ENCODE measurements at places on chromosomes 16 and 17. TPM values are rescaled to one million over a fixed set of nuclear protein-coding genes. Genes with fewer than 3 reads are reported as not detected.

KRT25 gene
- polyA plus RNA-seq, result not detected

MYO19 gene
- 18.7 TPM for polyA plus RNA-seq

TBC1D3H gene
- not detected for polyA plus RNA-seq

ITGAD gene
- not detected for polyA plus RNA-seq

SMIM36 gene
- not detected for polyA plus RNA-seq

KRTAP1-5 gene
- polyA plus RNA-seq, result 6.3 TPM

PCGF2 gene
- 8.0 TPM for polyA plus RNA-seq

SLC38A8 gene
- polyA plus RNA-seq, result not detected

LAT gene
- 1.4 TPM for polyA plus RNA-seq

CES1 gene
- polyA plus RNA-seq, result 15.0 TPM

SPATA22 gene
- 0.33 TPM for polyA plus RNA-seq

CYB5D1 gene
- polyA plus RNA-seq, result 8.7 TPM

NPIPB2 gene
- polyA plus RNA-seq, result 1.2 TPM

TIMM22 gene
- 17.4 TPM for polyA plus RNA-seq

- no peaks in the 10 kb centered on the region for H3K4me1 ChIP-seq
- H3K27me3 ChIP-seq, result no peaks in the 10 kb centered on the region
- H3K27ac ChIP-seq, result no peak overlapping the region
- no peak overlapping the region for H3K4me3 ChIP-seq
- DNase-seq, result no peak
These were observed 65.7 kb upstream of the KSR1 start for GRCh38 chr17:27390540-27390939.

- H3K4me3 ChIP-seq, result no peak overlapping the region
- DNase-seq, result no peak
- peaks cover 21% of the 10 kb centered on the region for H3K4me1 ChIP-seq
- no peaks in the 10 kb centered on the region for H3K36me3 ChIP-seq
These were observed 22.9 kb downstream of the ITPRIPL2 start for GRCh38 chr16:19136549-19137196.

DNA sequence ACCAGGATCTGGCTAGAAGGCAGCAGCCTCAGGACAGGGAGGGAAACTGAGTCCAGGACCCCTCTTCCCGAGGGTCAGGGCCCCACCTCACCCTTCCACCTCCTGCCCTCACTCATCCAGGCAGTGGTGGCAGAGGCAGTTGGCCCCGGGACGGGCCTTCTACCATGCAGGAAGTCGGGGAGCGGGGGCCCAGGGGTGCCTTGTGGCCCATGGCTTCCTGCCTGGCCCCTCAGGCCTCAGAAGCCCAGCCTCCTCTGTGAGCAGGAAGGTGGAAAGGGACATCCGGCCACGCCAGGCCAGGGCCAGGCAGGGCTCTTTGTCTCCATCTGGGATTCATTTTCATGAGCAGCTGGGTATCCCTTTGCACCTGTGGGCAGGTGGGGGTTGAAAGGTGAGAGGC, 58.5 kb downstream of the BAHCC1 start:
- H3K4me3 ChIP-seq, result no peak overlapping the region
- DNase-seq, result no peak
- no peak overlapping the region for H3K27ac ChIP-seq
- H3K27me3 ChIP-seq, result no peaks in the 10 kb centered on the region
- H3K4me1 ChIP-seq, result no peaks in the 10 kb centered on the region

DNA sequence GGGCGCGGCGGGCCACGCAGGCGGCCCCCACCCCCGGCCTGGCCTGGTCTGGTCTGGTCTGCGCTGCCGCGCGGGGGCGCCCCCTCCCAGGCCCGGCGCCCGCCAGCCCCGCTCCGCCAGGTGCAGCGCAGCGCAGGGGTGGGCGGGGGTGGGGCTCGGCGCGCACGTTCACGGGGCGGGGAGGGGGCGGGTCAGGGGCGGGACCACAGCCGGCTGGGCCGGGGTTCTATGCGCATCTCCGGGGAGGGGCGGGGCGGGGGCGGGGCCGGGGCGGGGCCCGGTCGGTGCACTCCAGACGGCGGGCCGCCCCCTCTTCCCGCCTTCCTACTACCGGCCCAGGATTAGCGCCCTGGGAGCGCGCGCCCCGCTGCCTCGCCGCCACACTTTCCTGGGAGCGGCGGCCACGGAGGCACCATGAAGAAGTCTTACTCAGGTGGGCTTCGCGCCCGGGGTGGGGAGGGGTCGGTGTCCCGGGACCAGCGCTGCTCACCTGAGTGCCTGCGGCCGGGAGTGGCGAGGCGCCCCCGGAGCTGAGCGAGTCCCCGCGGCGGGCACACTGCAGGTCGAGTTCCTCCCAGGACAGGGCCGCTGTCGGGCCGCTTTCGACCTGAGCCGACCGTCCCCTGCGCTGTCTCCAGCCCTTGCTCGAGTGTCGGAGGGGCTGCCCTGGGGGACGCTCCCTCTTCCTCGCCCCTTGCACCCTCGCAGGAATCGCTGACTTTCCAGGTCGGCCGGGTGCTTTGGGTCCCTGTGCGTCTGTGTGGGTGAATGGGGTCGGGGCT, 140.5 kb downstream of the SEC14L1 start:
- peak; percentile 43 for DNase-seq
- no peaks in the 10 kb centered on the region for H3K27me3 ChIP-seq
- no peak overlapping the region for H3K27ac ChIP-seq
- H3K36me3 ChIP-seq, result no peaks in the 10 kb centered on the region

DNA sequence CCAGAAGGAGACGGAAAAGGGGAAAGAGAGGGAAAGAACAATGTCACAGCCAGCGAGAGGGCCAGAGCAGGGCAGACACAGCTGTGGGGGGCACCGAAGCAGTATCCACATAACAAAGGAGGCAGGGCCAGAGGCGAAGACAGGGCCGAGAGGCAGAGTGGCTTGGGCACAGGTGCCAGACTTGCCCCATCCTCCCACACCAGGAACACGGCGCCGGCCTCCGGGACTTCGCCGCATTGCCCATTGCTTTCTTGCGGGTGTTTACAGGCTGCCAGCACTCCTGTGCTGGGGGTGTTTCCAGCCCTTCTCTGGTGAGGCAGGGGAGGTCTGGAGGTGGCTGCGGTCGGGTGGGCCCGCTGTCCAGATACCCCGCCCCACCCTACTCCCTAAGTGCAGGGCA, 78.0 kb downstream of the ENGASE start:
- no peaks in the 10 kb centered on the region for H3K36me3 ChIP-seq
- DNase-seq, result no peak
- no peak overlapping the region for H3K4me3 ChIP-seq
- H3K4me1 ChIP-seq, result no peaks in the 10 kb centered on the region
- H3K27ac ChIP-seq, result no peak overlapping the region

GRCh38 chr17:49795372-49795771, 6.9 kb downstream of the KAT7 start:
- no peak overlapping the region for H3K27ac ChIP-seq
- H3K4me1 ChIP-seq, result no peaks in the 10 kb centered on the region
- no peak overlapping the region for H3K4me3 ChIP-seq
- DNase-seq, result no peak
- H3K36me3 ChIP-seq, result peaks cover 9% of the 10 kb centered on the region
- no peaks in the 10 kb centered on the region for H3K27me3 ChIP-seq

GRCh38 chr16:26976873-26977272, 89.9 kb upstream of the C16orf82 start:
- no peak for DNase-seq
- H3K4me1 ChIP-seq, result peaks cover 5% of the 10 kb centered on the region
- H3K36me3 ChIP-seq, result no peaks in the 10 kb centered on the region

- no peaks in the 10 kb centered on the region for H3K27me3 ChIP-seq
- H3K36me3 ChIP-seq, result no peaks in the 10 kb centered on the region
- H3K4me3 ChIP-seq, result no peak overlapping the region
- no peaks in the 10 kb centered on the region for H3K4me1 ChIP-seq
- DNase-seq, result no peak
These were observed 4.0 kb upstream of the CCDC43 start for GRCh38 chr17:44693609-44694008.

- no peak overlapping the region for H3K27ac ChIP-seq
- DNase-seq, result no peak
- peaks cover 11% of the 10 kb centered on the region for H3K36me3 ChIP-seq
- peaks cover 10% of the 10 kb centered on the region for H3K4me1 ChIP-seq
- no peak overlapping the region for H3K4me3 ChIP-seq
These were observed 30.9 kb upstream of the CLEC18B start for GRCh38 chr16:74451951-74452758.

GRCh38 chr17:49851387-49852291, 3.8 kb upstream of the TAC4 start:
- no peak overlapping the region for H3K27ac ChIP-seq
- H3K4me3 ChIP-seq, result peak overlapping the region; percentile 71
- H3K4me1 ChIP-seq, result peaks cover 2% of the 10 kb centered on the region
- DNase-seq, result peak; percentile 65
- no peaks in the 10 kb centered on the region for H3K36me3 ChIP-seq

DNA sequence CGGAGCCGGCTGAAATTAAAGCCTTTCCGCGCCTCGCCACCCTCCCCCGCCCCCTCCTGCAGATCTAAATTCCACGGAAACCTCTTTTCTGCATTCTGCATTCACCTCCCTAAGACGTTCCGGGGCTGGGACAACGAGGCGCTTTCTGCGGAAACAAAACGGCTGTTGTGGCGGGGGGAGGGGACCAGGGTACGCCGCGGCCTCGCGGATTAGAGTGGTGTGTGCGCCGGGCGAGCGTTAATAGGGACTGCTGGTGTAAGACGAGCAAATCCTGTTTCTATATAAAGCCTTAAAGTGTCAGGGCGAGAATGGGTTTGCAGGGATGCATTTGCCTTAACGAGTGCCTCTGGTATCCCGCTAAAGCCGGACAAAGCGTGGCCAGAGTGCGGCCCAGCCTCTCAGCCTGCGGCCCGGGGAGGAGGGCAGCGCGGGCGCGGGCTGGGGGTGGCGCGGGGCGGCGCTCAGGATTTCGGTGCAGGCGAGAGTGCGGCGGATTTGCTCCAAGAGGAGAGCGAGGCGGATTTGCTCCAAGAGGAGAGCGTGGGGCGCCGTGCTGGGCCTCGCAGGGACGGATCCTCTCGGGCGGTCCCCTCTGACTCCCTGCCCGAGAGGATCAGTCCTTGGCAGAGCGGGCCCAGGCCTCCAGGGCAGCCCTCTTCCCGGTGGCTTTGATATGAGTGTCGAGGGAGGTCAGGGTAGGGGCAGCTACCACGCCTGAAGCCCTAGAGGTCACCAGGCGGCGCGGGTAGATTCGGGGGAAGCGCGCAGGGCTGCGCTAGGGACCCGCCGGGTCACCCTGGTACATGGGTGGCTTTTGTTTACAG, 5.1 kb downstream of the BAHCC1 start:
- no peaks in the 10 kb centered on the region for H3K27me3 ChIP-seq
- peak; percentile 72 for DNase-seq
- H3K36me3 ChIP-seq, result no peaks in the 10 kb centered on the region
- peaks cover 35% of the 10 kb centered on the region for H3K4me1 ChIP-seq
- peak overlapping the region; percentile 86 for H3K27ac ChIP-seq

DNA sequence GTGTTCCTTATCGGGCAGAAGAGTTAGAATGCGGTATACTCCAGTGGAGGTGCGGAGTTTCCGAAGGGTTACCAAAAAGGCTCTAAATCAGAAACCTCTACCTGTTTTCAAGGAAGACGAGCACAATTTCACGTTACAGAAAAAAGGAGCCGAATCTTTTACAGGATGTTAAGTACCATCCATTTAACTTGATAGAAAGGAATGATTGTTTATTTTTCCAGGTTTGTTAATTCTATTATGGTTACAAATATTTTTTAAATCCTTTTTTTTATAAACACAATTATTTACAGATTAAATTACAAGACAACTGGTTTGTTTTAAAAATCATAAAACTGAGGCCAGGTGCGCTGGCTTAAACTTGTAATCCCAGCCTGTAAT, 18.2 kb downstream of the ZNF213 start:
- H3K4me1 ChIP-seq, result peaks cover 4% of the 10 kb centered on the region
- no peak for DNase-seq
- H3K27me3 ChIP-seq, result no peaks in the 10 kb centered on the region
- H3K36me3 ChIP-seq, result no peaks in the 10 kb centered on the region
- H3K4me3 ChIP-seq, result no peak overlapping the region

GRCh38 chr17:64491034-64491860, 5.6 kb downstream of the POLG2 start:
- H3K4me1 ChIP-seq, result peaks cover 2% of the 10 kb centered on the region
- no peak overlapping the region for H3K4me3 ChIP-seq

DNA sequence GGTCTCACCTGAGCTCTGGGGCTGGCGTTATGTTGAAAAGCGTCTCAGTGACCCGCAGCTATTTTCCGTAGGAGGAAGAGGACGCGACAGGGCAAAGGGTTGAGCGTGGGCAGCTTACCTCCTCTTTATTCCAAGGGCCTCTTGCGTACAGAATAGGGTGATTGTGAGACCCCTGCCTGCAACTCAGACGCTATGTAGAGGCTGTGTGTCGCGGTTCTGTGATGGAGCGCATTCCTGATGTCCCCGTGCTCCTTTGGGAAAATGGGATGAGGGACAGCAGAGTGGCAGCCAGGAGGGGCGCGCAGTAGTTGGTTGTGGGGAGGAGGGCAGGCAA, 531 bp upstream of the CDH8 start:
- no peak overlapping the region for H3K27ac ChIP-seq
- H3K27me3 ChIP-seq, result no peaks in the 10 kb centered on the region
- no peaks in the 10 kb centered on the region for H3K4me1 ChIP-seq
- DNase-seq, result no peak
- H3K36me3 ChIP-seq, result no peaks in the 10 kb centered on the region

DNA sequence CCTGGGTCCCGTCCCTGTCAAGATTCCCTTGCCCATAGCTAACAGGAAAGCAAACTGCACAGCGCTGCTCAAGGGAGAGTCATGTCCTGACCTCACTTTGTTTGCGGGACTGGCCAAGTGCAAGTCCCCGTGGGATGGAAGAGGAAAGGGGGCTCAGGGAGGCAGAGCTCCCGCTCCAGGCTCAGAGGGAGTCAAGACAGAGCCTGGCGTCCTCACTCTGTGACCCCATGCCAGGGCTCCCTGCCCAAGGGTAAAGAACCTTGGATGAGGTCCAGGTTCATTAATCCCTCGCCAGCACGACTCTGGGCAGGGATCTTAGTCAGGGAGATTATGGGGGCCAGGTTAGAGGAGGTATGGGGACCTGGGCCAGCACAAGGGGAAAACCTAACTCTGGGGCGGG, 51.5 kb upstream of the CBX4 start:
- no peak for DNase-seq
- H3K36me3 ChIP-seq, result no peaks in the 10 kb centered on the region
- no peaks in the 10 kb centered on the region for H3K4me1 ChIP-seq
- peaks cover 5% of the 10 kb centered on the region for H3K27me3 ChIP-seq
- no peak overlapping the region for H3K4me3 ChIP-seq
- H3K27ac ChIP-seq, result no peak overlapping the region

DNA sequence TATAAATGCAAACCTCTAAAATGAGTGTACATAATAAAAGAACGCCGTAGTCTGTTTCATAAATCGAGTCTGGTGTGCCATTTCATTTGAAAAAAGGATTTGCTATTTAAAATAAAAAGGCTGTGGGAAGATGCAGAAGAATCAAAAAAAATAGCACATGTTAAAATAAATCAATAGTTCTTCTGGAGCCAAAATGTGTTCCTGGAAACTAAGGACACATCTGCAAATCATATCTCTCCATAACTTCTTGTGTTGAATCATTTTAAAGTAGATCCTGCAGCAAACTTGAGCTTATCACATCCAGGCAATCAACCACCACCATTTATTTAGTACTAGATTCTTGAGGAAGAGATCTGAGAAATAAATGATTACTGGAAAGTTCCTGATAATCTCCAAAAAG, 29.0 kb downstream of the XPO6 start:
- no peak for DNase-seq
- H3K27me3 ChIP-seq, result no peaks in the 10 kb centered on the region
- peaks cover 27% of the 10 kb centered on the region for H3K4me1 ChIP-seq
- peaks cover 4% of the 10 kb centered on the region for H3K36me3 ChIP-seq

- H3K27me3 ChIP-seq, result no peaks in the 10 kb centered on the region
- no peak overlapping the region for H3K27ac ChIP-seq
- peaks cover 6% of the 10 kb centered on the region for H3K36me3 ChIP-seq
- H3K4me3 ChIP-seq, result no peak overlapping the region
- peak; percentile 75 for DNase-seq
These were observed 67.9 kb downstream of the N4BP1 start for GRCh38 chr16:48542020-48542473.

Data from fibroblast of lung (primary cell).